ENCODE measurements at places on chromosomes 1 and 21.
A peak's percentile ranks its signal among the peaks of the same experiment; 100 is the strongest.

DNA sequence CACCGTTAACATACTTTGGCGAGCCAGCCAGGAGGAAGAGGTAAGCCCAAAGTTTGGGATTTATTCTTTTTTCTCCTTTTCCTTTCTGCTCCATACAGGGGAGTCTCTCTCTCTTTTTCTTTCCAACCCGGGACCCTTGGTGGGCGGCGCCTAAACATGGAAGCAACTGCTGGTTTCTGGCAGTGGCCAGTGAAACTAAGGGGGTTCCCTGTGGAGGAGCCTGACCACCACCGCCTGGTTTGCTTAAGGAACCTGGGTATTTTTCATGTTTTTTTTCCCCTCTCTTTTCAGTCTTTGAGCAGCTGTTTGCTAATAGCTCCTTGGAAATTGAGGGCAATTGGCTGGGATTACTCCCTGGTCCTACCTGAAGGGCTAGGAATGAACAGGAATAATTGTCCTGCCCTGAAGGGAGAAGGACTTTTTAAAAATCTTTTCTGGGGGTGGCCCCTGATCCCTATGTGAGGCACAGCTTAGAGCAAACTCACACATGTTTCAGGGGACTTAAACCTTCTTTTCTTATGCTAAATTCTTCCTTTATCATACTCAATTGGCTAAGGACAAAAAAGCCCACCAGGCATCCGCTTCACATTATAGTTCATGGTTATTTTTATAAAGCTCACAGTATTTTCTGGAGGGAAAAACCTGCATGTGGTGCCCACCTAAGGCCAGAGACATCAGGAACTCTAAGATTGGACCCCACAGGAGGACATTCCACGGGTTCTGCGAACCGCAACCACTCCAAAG, 61.3 kb upstream of the PLD5 start:
- no peak for DNase-seq

DNA sequence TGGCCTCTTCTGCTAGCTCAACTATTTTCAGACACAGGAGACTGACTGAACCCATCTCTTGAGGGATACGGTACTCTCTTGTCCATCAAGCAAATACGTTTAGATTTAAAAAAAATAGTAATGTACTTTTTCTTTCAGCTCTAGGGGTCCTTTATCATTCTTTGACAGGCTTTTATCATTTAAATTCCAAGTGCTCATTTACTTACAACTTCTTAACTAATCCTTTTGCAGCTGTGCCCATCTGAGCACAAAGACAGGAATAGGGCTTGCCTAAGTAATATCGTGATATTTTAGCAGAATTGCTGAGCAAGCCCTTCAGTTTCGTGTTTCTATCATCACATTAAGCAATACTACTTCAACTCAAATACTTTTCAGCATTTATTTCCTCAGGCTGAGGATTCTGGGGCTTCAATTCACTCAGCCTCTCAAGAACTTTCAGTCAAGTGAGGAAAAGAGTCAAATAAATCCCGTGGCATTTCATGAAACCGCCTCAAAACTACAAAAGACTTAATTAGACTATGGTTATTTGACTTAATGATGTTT, 317.6 kb downstream of the BACH1 start:
- no peak for DNase-seq

DNA sequence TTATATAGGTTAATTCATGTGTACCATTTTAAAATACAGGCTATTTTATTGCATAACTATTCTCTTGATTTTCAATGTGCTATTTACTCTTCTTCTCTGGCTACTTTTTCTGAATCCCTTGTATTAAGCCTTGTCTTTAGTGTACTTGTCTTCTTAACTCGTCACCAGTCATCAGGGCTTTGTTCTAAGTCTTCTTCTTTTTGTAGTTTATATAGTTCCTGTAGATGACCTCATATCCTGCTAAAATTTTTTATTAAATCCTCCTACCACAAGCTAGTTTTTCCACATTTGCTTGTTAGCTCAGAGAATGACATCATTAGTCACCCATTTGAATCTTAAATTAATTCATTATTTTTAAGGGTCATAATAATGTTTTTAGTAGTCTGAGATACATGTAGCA, 1281.9 kb downstream of the KCNT2 start:
- no peak for DNase-seq

DNA sequence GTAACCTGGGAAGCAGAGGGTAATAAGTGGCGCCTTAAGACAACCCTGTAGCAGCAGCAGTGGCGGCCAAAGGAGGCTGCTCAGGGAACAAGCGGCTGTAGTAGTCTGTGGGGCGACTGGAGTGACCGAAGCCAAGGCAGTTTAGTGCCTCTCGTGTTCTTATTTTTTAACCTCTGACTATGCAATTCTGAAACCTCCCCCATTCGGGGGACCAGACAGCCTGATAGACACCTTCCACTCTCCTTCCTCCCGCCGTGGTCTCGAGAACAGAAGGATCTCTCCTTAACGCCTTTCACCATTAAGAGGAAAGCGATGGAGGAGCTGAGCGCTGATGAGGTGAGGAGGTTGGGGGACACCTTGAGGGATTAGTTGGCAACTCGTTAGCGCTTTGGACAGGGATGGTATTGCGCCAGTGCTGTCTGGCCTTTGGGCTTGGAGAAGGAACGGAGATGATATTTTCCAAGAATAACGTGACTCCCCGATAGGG, 644 bp downstream of the UBE4B start:
- peak; percentile 33 for DNase-seq

GRCh38 chr1:85449356-85449755, 15.6 kb downstream of the DDAH1 start:
- DNase-seq: no peak

DNA sequence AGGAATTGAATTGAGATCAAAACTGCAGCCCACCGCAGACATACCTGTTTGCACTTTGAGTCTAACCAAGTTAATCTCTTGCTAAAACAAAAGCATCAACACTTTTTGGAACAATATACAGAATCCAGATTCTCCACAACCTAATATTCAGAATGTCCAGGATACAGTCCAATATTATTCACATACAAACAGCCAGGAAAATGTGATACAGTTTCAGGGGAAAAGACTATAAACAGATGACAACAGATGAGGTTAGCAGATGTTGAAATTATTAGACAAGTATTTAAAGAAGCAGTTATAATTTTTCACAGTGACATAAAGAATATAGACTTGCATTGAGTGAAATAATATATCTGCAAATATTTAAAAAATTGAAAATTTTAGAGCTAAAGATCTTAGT, 678.1 kb upstream of the CXADR start:
- DNase-seq: no peak

- no peak for DNase-seq
Measured at GRCh38 chr21:29638138-29638537, 301.7 kb downstream of the GRIK1 start.

- DNase-seq: no peak
Measured at GRCh38 chr1:2253036-2253796, 25.1 kb downstream of the SKI start.

DNA sequence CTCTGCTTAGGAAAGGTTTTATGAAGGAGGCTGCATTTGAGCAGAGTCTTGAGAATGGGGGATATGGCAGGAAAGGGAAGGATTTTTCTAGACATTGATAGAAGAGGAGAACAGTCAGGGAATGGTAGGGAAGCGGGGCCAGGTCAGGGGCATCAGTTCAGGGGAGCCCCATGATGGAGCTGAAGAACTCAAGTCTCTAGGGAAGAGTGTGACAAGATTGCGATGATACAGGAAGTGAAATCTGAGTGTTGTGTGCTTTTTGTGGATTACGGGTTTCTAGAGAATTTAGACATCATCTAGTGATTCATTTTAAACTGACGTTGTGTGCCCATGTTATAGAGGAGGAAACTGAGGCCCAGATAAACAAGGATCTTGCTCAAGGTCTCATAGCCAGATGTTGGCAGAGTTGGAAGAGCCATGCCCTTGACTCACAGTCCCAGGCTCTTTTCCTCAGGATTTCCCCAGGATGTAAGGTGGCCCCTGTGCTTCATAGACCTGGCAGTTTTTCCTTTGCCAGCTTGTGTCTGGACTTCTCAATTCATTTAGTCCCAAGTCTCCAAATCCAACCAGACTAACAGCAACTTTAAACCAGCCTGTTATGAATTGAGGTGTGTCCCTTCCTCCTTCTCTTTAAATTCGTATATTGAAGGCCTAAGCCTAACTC, 130.3 kb downstream of the ROR1 start:
- no peak for DNase-seq

GRCh38 chr1:168110896-168111545, 25.7 kb downstream of the GPR161 start:
- DNase-seq: no peak

DNA sequence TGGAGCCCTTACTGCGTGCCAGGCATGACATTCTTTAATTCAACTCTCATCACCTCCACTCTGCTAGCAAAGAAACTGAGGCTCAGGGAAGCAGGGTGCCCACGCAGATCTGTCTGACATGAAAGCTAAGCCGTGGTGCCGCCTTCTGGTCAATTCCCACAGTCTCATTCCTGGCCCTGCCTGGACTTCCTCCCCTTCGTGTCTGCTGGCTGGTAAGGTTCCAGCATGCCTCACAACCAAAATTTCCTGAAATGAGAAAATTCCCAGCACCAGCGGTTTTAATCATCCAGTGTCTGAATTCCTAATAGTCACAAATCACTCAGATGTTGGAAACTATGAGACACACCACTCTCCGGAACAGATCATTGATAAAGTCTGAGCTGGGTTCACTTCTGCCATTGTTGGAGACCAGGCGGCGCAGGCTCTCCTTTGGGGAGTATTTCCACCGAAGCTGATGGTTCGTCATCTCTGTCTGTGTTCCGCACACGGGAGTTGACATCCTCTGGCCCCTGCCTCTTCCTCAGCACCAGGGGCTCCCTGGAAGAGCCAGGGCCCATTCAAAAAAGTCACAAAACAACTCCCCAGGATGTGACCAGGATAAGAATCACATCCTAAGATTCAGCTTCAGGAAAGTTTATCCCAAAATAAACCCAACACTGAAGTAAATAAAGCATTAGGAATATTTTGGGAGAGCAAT, 167.7 kb downstream of the PLPP3 start:
- peak; percentile 48 for DNase-seq

DNA sequence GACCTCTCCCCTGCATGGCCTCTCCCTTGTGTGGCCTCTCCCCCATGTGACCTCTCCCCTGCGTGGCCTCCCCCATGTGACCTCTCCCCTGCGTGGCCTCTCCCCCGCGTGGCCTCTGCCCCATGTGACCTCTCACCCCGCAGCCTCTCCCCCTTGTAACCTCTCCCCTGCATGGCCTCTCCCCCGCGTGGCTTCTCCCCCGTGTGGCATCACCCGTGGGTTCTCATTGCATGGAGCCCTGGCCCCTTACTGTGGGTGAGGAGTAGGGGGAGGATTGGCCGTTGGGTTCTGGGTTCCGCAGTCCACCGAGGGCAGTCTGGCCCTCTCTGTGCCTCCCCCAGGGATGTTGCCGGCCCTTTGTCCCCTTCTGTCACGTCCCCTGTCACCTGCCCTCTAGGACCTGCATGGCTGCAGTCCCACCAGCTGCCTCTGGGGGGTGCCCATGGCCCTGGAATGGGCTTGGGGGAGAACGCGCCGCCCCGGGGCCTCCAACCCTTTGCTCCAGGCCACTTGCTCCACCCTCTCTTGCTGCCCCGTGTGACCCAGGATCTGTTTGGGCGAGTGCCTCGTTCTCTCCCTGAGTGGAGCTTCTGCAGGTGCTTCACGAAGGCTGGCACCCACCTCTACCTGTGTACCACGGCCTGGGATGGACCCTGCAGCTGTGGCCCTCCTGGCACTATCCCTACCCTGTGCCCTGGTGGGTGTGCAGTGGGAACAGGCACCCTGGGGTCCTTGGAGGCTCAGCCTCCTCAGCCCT, 21.3 kb downstream of the RRP1 start:
- peak; percentile 67 for DNase-seq

GRCh38 chr1:185846672-185847444, 112.7 kb downstream of the HMCN1 start:
- peak; percentile 65 for DNase-seq

GRCh38 chr1:167683641-167684502, 37.9 kb upstream of the MPZL1 start:
- DNase-seq: peak; percentile 72

- DNase-seq: peak; percentile 71
Measured at GRCh38 chr1:12521096-12521495, 96.9 kb downstream of the DHRS3 start.

DNA sequence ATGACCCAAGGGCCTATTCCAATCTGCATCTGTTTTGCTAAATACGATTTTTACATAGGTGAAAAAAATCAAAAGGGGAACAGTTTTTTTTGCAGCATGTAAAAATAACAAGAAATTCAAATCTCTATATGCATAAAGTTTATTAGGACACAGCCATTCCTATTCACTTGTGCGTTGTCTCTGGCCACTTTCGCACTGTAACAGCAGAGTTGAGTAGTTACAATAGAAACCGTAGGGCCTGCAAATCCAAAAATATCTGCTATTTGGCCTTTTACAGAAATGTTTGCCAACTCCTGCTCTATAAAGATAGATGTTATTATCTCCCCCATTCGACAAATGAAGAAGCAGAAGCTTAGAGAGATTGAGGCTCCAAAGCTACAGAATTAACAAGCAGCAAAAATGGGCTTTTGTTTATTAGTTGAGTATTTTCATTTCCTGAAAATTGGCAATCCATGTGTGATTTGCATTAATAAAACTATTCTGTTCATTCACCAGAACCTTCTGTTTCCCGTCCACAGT, 5.5 kb downstream of the DYNLT5 start:
- DNase-seq: no peak

DNA sequence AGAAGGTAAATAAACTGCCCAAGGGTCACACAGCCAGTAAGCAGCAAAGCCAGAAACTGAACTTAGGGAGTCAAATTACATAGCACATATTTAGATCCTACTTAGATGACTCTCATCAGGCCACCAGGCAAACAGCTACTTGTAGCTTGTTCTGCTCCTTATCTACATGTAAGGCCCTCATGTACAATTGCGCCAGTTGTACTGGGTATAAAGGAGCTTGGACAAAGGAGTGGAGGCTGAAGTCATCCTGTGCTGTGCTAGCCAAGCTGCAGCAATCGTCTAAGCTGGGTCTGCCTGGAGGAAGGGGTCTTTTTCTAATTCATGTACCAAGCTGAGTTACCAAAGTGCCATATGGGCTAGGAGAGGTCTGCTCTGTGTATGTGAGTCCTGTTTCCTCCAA, 12.8 kb downstream of the ETNK2 start:
- no peak for DNase-seq

GRCh38 chr1:48442864-48443619, 29.0 kb downstream of the SPATA6 start:
- no peak for DNase-seq

- peak; percentile 41 for DNase-seq
Measured at GRCh38 chr1:183590244-183591191, at the start of gene NCF2. Gene NCF2, minus strand, starts transcription at chr1:183590459. Its CDS starts 130 bp downstream, at chr1:183590329.

DNA sequence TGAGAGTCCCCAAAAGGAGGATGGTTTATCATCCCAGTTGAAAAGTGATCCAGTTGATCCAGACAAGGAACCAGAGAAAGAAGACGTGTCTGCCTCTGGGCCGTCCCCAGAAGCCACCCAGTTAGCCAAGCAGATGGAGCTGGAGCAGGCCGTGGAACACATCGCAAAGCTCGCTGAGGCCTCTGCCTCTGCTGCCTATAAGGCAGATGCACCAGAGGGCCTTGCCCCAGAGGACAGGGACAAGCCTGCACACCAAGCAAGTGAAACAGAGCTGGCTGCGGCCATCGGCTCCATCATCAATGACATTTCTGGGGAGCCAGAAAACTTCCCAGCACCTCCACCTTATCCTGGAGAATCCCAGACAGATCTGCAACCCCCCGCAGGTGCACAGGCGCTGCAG, 43.3 kb downstream of the ZBTB17 start:
- no peak for DNase-seq

Measured in EH (cell line).